T-helper 17 cell (primary cell): ENCODE measurements at places on chromosomes 5 and 9.
A peak's percentile ranks its signal among the peaks of the same experiment; 100 is the strongest.

- H3K27me3 ChIP-seq = no peaks in the 10 kb centered on the region
- no peak overlapping the region for H3K4me3 ChIP-seq
- no peak overlapping the region for H3K27ac ChIP-seq
- no peak for DNase-seq
- H3K4me1 ChIP-seq = no peaks in the 10 kb centered on the region
These were observed 277.5 kb downstream of the DENND1A start for GRCh38 chr9:123652416-123652815.

DNA sequence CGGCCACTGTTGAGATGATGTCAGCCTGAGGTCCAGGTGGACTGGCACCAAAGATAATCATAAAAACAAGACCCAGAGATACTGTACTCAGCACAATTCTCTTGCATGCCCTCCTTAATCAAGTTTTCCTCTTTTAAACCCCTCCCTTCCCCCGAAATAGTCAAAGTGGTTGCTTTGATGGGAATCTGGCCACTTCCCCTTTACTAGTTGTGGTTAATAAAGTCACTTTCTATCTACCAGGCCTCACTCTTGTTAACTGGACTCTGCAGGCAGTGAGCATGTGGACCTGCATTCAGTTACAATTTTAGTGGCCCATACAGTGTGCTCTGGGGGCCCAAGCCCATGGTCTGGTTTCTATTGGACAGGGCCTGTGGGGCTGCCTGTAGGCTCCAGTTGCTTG lies 17.5 kb downstream of the FBP2 start:
- no peak overlapping the region for H3K27ac ChIP-seq
- peak overlapping the region; percentile 25 for H3K4me3 ChIP-seq
- peaks cover 2% of the 10 kb centered on the region for H3K4me1 ChIP-seq
- DNase-seq = no peak
- no peaks in the 10 kb centered on the region for H3K36me3 ChIP-seq
- H3K27me3 ChIP-seq = peaks cover 27% of the 10 kb centered on the region

- H3K27me3 ChIP-seq = no peaks in the 10 kb centered on the region
- no peaks in the 10 kb centered on the region for H3K4me1 ChIP-seq
- H3K36me3 ChIP-seq = no peaks in the 10 kb centered on the region
- H3K27ac ChIP-seq = no peak overlapping the region
These were observed 141.1 kb upstream of the IRX2 start for GRCh38 chr5:2892466-2893000.

- no peak overlapping the region for H3K27ac ChIP-seq
- no peak overlapping the region for H3K4me3 ChIP-seq
- H3K4me1 ChIP-seq = no peaks in the 10 kb centered on the region
- no peaks in the 10 kb centered on the region for H3K27me3 ChIP-seq
These were observed 204.3 kb downstream of the ATPSCKMT start for GRCh38 chr5:10045376-10045775.

- DNase-seq = no peak
- no peak overlapping the region for H3K27ac ChIP-seq
- H3K4me1 ChIP-seq = peaks cover 2% of the 10 kb centered on the region
These were observed 106.6 kb upstream of the TLE4 start for GRCh38 chr9:79465156-79465555.

DNA sequence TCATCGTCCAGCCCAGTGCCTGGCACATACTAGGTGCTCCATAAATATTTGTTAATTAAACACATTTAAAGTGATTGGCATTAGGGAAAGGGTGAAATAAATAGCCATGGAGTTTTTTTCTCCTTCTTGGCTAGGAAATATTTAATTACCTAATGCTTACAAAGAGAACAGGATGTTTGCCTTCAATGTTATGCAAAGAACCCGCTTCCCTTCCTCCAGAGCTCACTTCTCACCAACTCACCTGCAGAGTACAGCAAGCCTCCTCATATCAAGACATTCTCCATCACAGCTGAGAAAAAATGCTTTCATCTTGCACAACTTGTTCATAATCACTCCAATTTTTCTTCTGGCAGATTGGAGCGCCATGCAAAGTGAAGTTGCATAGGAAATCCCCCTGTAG lies 161.7 kb upstream of the STK32A start:
- no peak for DNase-seq
- no peaks in the 10 kb centered on the region for H3K36me3 ChIP-seq
- no peak overlapping the region for H3K4me3 ChIP-seq

GRCh38 chr9:121216271-121216805 lies 14.7 kb upstream of the RAB14 start:
- no peak overlapping the region for H3K4me3 ChIP-seq
- peaks cover 10% of the 10 kb centered on the region for H3K4me1 ChIP-seq
- H3K36me3 ChIP-seq = peaks cover 2% of the 10 kb centered on the region

DNA sequence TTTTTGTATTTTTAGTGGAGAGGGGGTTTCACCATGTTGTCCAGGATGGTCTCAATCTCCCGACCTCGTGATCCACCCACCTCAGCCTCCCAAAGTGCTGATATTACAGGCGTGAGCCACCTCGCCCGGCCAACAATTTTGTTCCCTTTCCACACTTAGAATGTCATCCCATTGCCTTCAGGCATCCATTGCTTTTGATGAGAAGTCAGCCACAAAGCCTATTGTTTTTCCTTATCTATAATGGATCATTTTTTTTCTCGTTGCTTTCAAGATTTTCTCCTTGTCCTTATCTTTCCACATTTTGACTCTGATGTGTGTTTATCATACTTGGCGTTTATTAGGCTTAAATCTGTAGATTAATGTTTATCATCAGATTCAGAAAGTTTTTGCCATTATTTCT lies 64.4 kb downstream of the NR6A1 start:
- no peak overlapping the region for H3K4me3 ChIP-seq
- no peak for DNase-seq
- H3K27ac ChIP-seq = peak overlapping the region; percentile 6
- peaks cover 44% of the 10 kb centered on the region for H3K27me3 ChIP-seq

- no peak for DNase-seq
- peaks cover 2% of the 10 kb centered on the region for H3K36me3 ChIP-seq
- no peak overlapping the region for H3K4me3 ChIP-seq
- H3K27me3 ChIP-seq = no peaks in the 10 kb centered on the region
- H3K27ac ChIP-seq = peak overlapping the region; percentile 27
These were observed 61.7 kb downstream of the OTULIN start for GRCh38 chr5:14726066-14726838.

DNA sequence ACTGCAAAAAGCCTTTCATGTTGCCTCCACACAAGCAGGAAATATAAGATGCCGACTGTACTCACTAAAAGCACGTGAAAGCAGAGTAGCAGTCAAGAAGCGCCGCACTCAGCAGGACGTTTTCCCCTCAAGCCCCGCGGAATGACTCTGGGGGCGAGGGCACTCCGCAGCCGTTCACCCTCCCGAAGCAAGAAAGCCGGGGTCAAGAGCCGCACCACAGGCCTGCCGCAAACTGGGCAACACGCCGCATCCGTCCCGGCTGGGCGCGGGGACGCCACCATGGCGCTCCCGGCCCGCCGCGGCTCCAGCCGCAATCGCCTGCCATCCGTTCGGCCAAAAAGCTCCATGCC lies 364 bp downstream of the RPS6 start:
- H3K4me1 ChIP-seq = peaks cover 40% of the 10 kb centered on the region
- peak overlapping the region; percentile 99 for H3K27ac ChIP-seq
- H3K36me3 ChIP-seq = peaks cover 14% of the 10 kb centered on the region
- H3K27me3 ChIP-seq = no peaks in the 10 kb centered on the region

GRCh38 chr5:82182662-82183061 lies 95.5 kb downstream of the RPS23 start:
- H3K4me3 ChIP-seq = no peak overlapping the region
- DNase-seq = no peak
- no peak overlapping the region for H3K27ac ChIP-seq
- H3K4me1 ChIP-seq = peaks cover 2% of the 10 kb centered on the region
- H3K36me3 ChIP-seq = peaks cover 11% of the 10 kb centered on the region
- no peaks in the 10 kb centered on the region for H3K27me3 ChIP-seq

GRCh38 chr5:165209101-165209727 lies 1703.8 kb downstream of the MAT2B start:
- DNase-seq = no peak
- no peak overlapping the region for H3K4me3 ChIP-seq
- H3K27me3 ChIP-seq = no peaks in the 10 kb centered on the region
- no peak overlapping the region for H3K27ac ChIP-seq
- no peaks in the 10 kb centered on the region for H3K36me3 ChIP-seq
- H3K4me1 ChIP-seq = no peaks in the 10 kb centered on the region

GRCh38 chr5:6457592-6457991 lies 8.9 kb downstream of the UBE2QL1 start:
- H3K27ac ChIP-seq = no peak overlapping the region
- H3K4me1 ChIP-seq = no peaks in the 10 kb centered on the region
- peaks cover 5% of the 10 kb centered on the region for H3K36me3 ChIP-seq
- H3K27me3 ChIP-seq = peaks cover 61% of the 10 kb centered on the region
- DNase-seq = no peak
- H3K4me3 ChIP-seq = no peak overlapping the region

- no peak overlapping the region for H3K4me3 ChIP-seq
- H3K27me3 ChIP-seq = no peaks in the 10 kb centered on the region
- H3K36me3 ChIP-seq = no peaks in the 10 kb centered on the region
- DNase-seq = no peak
These were observed 106.9 kb downstream of the GABRG2 start for GRCh38 chr5:162174358-162174974.

- no peak overlapping the region for H3K4me3 ChIP-seq
- H3K4me1 ChIP-seq = no peaks in the 10 kb centered on the region
- H3K27ac ChIP-seq = no peak overlapping the region
- H3K27me3 ChIP-seq = no peaks in the 10 kb centered on the region
These were observed 16.2 kb upstream of the MAT2B start for GRCh38 chr5:163489055-163489744.

DNA sequence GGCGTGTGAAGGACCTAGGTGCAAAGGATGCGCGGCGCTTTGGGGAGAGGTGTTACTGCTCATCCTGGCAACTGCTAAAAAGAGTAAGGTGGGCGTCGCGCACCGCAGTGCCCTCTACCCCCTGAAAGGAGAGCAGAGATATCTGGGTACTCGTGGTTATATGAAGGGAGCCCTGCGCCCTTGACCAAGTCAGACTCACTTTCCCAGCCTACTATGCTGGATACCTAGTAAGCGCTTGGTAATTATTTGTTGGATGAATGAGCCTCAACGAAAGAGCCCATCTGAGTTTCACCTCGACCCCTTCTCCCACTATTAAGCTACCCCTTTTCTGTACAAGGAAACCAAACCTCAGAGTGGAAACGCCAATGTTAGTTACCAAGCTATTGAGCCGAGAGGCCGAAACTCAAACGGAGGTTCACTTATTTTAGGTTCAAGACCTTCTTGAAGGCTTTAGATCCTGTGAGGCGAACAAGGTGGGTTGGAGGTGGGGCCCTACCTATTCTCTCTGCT lies 8.0 kb downstream of the LHX6 start:
- DNase-seq = no peak
- H3K36me3 ChIP-seq = peaks cover 6% of the 10 kb centered on the region
- peaks cover 28% of the 10 kb centered on the region for H3K4me1 ChIP-seq
- no peak overlapping the region for H3K4me3 ChIP-seq
- H3K27me3 ChIP-seq = peaks cover 96% of the 10 kb centered on the region

DNA sequence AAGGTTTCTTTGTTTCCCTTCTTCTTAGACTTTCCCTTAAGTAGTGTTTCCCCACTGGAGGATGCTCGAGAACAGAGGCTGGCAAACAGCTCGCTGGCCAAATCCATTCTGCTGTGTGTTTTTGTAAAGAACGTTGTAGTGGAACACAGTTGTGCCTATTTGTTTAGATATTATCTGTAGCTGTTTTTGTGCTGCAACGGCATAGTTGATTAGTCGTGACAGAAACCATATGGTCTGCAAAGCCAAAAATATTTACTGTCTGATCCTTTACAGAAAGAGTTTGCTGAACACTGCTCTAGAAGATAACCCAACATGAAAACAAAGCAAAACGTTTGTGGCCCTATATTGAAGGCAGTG lies 47.0 kb upstream of the EGFLAM start:
- no peaks in the 10 kb centered on the region for H3K4me1 ChIP-seq
- no peak overlapping the region for H3K4me3 ChIP-seq
- H3K36me3 ChIP-seq = no peaks in the 10 kb centered on the region
- peaks cover 8% of the 10 kb centered on the region for H3K27me3 ChIP-seq

GRCh38 chr9:134234687-134235359 lies 70.5 kb upstream of the RNU6ATAC start:
- no peaks in the 10 kb centered on the region for H3K36me3 ChIP-seq
- no peak overlapping the region for H3K4me3 ChIP-seq
- H3K27me3 ChIP-seq = peaks cover 6% of the 10 kb centered on the region
- no peak overlapping the region for H3K27ac ChIP-seq
- no peak for DNase-seq
